ENCODE measurements at places on chromosomes 6 and 20.

DNA sequence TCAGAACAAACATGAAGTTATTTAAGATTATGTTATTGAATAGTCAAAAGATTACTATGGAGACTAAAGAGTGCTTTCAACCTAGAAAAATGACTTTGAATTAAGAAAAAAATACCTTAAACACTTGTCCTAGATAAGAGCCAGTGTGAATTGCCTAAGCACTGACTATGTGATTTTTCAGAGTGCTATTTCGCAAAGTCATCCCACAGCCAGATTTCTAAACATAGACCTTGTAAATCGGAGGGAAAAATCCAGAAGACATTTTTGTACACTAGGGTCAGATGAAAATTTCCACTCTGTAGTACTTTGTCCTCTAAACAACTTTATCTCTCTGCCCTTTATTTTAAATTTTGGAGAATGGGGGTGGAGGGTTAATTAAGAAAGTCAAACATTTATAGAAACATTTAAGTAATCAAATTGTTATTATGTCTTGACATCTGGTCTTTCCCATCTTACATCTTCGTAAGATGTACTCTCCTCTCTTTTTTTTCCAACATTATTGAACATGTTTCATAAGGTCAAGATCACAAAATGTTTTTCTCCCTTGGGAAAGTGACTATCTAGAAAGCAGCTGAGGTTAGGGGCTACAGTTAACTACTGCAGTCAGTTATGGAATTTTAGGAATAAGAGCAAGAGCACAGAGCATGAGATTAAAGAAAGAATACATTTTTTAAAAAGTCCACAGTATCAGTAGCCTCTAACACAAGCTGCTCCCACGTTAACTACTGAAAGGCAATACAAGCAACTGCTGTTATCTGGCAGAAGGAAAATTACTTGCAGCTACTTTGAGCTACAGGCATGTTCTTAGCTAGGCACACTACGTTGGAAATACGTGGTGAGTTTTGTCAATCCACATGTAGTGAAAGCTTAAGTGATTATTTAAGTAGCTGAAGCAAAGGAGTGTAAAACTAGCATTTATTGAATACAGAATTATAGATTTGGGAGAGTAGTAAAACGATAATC is 648.5 kb downstream of the HTR1B start:
- DNase-seq: no peak

DNA sequence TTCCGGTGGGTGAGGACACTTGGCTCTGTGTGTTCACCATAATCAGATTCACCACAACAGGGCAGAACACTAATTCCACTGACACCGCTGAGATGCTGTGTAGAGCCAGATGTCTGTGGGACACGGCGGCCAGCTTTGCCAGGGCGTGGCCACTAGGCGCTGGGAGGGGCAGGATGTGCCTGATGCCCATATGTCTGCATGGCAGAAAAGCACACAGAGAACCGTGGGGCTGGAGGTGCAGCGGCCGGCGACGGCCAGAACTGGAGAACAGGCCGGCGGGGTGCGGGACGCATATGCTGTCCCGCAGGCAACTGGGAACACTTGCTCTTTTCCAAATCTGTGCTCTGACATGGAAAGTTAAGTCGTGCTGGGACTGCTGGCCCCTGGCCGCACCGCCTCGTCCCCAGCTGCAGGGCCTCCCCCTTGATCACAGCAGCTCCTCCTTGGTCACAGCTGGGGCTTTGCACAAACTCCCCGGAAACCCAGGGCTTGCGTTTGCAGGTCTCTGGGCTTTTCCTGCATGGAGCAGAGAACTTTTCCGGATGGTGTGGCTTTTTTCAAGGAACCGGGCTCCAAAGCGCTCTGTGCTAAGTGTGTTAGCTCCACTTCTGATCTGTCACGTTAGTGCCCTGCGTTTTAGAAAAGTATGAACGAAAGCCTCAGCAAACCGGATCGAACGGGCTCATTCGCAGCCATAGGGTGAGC is 31.1 kb downstream of the NTSR1 start:
- peak; percentile 23 for DNase-seq

DNA sequence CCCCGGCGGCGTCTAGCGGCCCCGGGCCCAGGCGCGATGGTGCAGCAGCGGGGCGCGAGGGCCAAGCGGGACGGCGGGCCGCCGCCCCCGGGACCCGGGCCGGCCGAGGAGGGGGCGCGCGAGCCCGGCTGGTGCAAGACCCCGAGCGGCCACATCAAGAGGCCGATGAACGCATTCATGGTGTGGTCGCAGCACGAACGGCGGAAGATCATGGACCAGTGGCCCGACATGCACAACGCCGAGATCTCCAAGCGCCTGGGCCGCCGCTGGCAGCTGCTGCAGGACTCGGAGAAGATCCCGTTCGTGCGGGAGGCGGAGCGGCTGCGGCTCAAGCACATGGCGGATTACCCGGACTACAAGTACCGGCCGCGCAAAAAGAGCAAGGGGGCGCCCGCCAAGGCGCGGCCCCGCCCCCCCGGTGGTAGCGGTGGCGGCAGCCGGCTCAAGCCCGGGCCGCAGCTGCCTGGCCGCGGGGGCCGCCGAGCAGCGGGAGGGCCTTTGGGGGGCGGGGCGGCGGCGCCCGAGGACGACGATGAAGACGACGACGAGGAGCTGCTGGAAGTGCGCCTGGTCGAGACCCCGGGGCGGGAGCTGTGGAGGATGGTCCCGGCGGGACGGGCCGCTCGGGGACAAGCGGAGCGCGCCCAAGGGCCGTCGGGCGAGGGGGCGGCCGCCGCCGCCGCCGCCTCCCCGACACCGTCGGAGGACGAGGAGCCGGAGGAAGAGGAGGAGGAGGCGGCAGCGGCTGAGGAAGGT is 715 bp downstream of the SOX12 start:
- no peak for DNase-seq

GRCh38 chr6:31580807-31581433 is 1.3 kb downstream of the LTB start:
- peak; percentile 86 for DNase-seq

GRCh38 chr6:117034547-117034946 is 157.5 kb downstream of the RFX6 start:
- no peak for DNase-seq

- DNase-seq: no peak
These were observed 59.2 kb upstream of the CD93 start for GRCh38 chr20:23145281-23145700.

- no peak for DNase-seq
These were observed 51.9 kb upstream of the EPHA7 start for GRCh38 chr6:93471281-93471680.

DNA sequence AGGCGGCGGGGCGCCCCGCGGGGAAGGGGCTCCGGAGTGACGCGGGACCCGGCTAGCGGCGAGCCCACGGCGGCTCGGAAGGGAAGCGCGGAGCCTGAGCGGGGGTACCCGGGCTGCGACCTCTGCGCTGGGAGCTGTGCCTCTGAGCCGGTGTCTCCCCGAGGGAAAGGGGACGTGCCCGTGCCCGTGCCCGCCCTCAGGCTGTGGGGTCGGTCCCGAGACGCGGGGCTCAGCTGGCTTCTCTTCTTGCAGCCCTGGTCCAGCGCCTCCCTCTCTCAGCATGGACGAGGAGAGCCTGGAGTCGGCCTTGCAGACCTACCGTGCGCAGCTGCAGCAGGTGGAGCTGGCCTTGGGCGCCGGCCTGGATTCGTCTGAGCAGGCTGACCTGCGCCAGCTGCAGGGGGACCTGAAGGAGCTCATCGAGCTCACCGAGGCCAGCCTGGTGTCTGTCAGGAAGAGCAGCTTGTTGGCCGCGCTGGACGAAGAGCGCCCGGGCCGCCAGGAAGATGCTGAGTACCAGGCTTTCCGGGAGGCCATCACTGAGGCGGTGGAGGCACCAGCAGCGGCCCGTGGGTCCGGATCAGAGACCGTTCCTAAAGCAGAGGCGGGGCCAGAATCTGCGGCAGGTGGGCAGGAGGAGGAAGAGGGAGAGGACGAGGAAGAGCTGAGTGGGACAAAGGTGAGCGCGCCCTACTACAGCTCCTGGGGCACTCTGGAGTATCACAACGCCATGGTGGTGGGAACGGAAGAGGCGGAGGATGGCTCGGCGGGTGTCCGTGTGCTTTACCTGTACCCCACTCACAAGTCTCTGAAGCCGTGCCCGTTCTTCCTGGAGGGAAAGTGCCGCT is 686 bp downstream of the ZGPAT start:
- DNase-seq: no peak

GRCh38 chr6:136761227-136761922 is 30.9 kb downstream of the MAP3K5 start:
- no peak for DNase-seq

- no peak for DNase-seq
These were observed 30.3 kb downstream of the WDR27 start for GRCh38 chr6:169671563-169671962.

DNA sequence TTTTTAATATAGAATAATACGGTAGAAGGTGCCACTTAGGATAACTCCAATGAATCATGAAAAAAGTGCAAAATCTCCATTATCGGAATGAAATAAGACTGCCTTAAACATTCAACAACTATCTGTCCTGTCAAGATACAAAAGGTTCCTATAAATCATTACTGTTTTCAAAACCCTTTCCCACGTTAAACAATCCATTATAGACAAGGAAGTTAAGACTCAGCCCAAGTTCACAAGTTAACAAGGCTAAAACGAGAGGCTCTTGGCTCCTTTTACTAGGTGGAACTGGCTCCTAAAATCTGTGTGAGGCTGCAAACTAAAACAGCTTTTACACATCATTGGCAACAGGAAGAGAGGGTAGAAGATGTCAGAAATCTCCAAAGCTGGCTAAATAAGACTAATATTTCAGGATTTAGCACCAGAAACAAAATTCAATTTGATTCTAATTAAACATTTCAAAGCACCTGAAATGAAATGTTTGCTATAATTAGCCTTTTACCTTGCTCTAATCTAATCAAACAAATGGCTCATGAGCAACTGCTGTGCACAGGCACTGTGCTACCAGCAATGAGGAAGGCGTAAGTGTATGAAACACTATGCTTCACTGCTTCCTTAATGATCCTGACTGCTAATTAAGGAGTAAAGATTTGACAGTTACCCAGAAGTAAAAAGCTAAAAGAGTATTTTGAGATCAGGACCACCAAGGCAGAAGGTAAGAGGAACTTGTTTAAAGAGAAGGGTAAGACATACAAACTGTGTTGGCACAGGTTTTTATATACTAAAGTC is 109.7 kb downstream of the DST start:
- DNase-seq: no peak

DNA sequence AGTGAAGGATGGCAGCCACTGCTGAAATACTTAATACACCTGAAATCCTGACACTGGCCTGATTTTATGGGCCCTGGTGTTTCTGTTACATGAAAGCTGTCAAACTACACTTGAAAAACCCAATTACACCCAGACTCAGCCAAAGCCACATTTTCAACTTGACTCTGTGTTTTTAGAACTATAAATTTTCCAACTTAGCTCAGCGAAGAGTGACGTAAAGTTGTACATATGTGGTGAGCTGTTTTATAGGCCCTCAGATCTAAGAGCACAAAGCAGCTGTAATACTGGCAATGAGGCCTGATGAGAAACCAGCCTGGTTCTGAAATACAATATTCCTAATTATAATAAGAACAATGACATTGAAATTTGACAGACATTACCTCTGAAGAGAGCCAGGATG is 18.6 kb downstream of the SCML4 start:
- no peak for DNase-seq

DNA sequence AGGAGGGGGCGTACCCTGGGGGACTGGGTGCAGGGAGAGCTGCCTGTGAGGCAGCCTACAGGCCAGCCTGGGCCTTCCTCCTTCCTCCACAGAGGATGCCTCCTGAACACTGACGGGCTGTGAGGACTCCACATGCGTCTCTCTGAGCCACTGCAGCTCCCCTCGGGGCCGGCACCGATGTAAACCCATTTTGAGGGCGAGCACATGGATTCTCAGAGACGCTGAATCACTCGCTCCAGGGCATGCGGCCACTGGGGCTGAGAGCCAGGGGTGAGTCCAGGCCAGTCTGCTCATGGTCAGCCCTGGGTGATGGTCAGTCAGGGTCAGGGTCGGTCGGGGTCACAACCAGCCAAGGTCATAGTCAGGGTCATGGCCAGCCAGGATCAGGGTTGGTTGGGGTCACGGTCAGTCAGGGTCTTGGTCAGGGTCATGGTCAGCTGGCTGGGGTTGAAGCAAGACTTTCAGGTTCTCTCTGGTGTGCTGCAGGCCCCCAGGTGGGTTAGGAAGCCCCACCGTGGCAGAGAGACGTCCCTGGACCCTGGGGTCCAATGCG is 14.7 kb upstream of the RBBP8NL start:
- DNase-seq: no peak

DNA sequence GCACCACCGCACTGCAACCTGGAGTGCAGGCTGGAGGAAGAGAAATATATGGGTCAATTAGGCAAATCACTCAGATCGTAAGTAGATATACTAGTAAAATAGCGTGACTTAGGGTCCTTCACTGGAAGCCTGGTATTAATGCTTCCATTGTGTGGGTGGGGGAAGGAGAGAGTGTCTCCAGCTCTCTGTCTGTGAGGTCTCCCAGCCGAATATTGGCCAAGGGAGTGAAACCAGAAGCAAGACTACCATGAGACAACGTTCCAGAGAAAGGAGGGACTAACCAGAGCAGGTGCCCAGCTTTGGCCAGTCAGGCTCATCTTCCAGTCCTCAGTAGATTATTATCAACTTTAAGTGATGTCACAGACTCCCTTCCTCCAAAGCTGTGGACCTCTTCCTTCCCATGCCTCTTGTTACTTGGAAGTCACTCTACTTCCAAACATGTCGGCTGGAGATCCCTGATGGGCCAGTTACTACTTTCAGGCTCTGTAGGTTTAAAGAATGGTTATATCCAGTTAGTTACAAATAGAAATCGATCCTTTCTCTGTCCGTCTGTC is 28.8 kb downstream of the MTHFD1L start:
- no peak for DNase-seq

- no peak for DNase-seq
These were observed 350.7 kb upstream of the RNF24 start for GRCh38 chr20:4366076-4366475.

DNA sequence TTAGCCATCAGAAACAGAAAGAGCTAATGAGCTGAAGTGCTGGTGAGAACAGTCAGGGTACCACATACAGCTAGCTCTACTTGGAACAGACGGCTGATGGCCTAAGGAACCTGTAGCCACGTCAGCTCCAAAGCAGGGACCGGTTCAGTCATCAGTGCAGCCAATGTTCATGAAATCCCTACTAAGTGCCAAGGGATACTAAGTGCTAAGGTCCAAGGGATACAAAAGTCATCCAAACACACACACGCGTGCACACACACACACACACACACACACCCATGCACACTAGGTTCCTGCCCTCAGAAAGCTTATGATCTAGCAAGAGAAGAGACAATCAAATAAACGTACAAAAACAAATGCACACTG is 53.6 kb downstream of the MAP3K5 start:
- DNase-seq: no peak

GRCh38 chr6:143859891-143860660 is 4.2 kb upstream of the ZC2HC1B start:
- DNase-seq: no peak

- no peak for DNase-seq
These were observed 16.3 kb upstream of the OR2B6 start for GRCh38 chr6:27940766-27941165.

Measured in stimulated activated CD4-positive, alpha-beta T cell treated with anti-CD3 and anti-CD28 coated beads, Interleukin-15, amount 100 ng/mL, for 48 hours (primary cell).